ENCODE measurements at places on chromosomes 7 and 10. TPM values are rescaled to one million over a fixed set of nuclear protein-coding genes. Genes with fewer than 3 reads are reported as not detected.

INSYN2A gene
- polyA plus RNA-seq = 2.6 TPM

GRID2IP gene
- 0.91 TPM for polyA plus RNA-seq

CRYGN gene
- 4.4 TPM for polyA plus RNA-seq

LLCFC1 gene
- 1.5 TPM for polyA plus RNA-seq

HDAC9 gene
- 10.4 TPM for polyA plus RNA-seq

All from left kidney (tissue), 8 donors.